NCI-H1436 treated with DMSO at 0.1 percent for 48 hours (cell line): ENCODE measurements at places on chromosomes 16 and 17.

DNA sequence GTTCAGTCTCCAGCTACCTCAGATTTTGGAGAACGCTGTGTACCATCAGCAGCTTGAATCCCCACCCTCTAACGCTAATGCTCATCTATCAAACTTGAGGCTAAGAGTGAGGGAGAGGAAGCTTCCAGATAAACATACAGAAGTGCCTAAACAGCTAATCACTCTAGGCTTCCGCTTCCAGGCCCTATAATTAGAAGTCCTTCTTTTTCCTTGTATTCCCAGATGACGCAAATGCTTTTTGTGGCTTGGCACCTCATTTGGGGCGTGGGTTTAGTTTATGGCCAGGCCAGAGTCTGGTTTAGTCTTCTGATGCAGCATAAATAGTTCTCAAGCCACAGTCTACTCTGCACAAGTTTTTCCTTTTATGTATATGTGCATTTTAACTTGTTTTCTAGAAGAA, 263.4 kb downstream of the BCAS3 start:
- DNase-seq = no peak

DNA sequence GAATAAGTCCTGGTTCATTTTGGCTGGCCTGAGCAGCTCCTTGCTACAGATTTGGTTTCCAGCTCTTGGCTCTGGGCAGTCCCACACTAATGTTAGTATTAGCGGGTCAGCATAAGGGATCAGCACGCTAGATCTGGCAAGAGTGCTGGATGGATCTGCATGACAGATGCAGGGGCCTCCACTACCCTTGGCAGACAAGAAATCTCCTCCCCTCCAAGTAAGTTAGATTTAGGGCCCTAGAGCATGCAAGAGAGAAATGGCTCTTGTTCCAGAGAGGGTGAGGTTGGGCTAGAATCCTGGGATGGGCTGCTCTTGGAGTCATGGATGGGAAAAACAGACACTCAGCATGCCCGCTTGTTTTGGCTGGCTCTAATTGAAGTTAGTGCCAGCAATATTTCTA, 414.3 kb downstream of the RBFOX1 start:
- DNase-seq = no peak

GRCh38 chr16:2199095-2199494, 2.7 kb upstream of the CASKIN1 start:
- DNase-seq = no peak

- DNase-seq = no peak
These were observed 332.1 kb downstream of the C16orf95 start for GRCh38 chr16:86984991-86985647.

GRCh38 chr17:21283482-21284318, 811 bp upstream of the MAP2K3 start:
- no peak for DNase-seq

- no peak for DNase-seq
These were observed 155.7 kb downstream of the CMIP start for GRCh38 chr16:81600275-81600674.

- no peak for DNase-seq
These were observed 42.2 kb downstream of the PAFAH1B1 start for GRCh38 chr17:2635675-2636074.

DNA sequence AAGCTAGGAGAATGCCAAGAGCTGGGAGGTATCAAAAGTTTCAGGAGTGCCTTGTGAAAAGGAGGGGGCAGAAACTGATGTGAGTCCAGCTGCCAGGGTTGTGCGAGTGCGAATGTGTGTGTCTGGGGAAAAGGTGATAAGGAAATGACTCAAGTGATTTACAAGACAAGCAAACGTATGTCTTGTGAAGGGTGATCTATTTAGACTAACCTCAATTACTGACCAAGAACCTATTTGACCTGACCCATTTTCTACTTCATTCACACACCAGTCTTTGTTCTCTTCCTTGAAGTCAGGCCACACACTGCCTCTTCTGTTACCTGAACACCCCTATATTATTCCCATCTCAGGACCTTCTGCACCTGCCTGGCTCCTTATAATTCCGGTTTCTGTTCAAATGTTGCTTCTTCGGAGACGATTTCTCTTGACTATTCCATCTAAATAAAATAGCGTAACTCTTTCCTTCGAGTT, 1.0 kb downstream of the GDE1 start:
- DNase-seq = no peak

- no peak for DNase-seq
These were observed 164.1 kb downstream of the CDH8 start for GRCh38 chr16:61871837-61872777.

GRCh38 chr16:66620429-66620795, 15.9 kb downstream of the CMTM3 start:
- no peak for DNase-seq

- DNase-seq = no peak
These were observed 2.0 kb downstream of the ADAT1 start for GRCh38 chr16:75621170-75621477.

GRCh38 chr17:8409966-8410882, 12.6 kb upstream of the RNF222 start:
- DNase-seq = peak; percentile 13

- DNase-seq = no peak
These were observed 6.6 kb downstream of the CDC42EP4 start for GRCh38 chr17:73304971-73305812.

- DNase-seq = no peak
These were observed 244.7 kb upstream of the WSB1 start for GRCh38 chr17:27049104-27049784.

DNA sequence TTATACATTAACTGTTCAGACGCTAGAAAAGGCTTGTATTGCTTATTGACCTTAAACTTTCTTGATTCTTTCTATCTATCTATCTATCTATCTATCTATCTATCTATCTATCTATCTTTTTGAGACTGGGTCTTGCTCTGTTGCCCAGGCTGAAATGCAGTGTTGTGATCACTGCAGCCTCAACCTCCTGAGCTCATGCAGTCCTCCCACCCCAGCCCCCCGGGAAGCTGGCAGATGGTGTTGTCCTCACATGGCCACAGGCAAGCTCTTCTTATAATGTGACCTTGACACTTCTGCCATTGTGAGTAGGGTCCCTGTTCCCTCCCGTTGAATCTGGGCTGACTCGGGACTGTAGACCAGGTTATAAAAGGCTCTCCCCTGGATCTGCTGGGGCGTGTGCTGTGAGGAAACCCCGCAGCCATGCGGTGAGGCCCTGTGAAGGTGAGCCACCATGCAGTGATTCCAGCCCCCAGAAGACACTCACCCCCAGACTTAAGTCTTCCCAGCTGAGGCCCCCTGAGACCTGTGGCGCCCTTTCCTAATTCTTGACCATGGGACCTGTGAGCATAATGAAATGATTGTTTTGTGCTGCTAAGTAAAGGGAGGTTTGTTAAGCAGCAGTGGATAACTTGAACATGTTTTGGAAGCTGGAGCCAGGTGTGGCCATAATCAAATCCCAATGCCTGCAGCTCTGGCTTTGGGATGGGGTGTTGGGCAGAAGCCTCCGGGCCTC, 54.3 kb downstream of the RPTOR start:
- DNase-seq = no peak

GRCh38 chr16:72202014-72202413, 30.1 kb upstream of the PMFBP1 start:
- no peak for DNase-seq

DNA sequence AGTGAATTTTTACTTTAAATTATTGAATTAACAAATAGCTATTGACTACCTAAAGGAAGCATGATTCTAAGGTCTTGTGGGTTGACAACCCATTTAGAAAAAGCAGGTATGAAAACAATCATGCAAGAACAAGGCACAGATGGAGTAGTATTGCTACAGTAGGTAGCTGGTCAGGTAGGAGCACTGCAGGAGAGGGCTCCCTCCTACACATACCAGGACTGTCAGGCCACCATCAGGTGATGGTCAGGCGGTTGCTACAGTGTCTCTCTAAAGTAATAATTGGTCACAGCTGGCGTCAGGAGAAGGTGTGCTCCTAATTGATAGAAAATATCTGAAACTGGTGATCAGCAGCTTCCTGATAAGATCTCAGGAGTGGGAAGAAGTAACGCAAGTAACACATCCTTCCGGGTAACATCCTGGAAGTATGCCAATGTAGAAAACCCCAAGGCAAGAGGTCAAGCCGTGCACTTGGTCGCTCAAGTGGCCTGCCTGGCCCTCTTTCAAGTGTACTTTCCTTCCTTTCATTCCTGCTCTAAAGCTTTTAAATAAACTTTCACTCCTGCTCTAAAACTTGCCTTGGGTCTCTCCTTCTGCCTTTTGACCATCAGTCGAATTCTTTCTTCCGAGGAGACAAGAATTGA, 486.5 kb downstream of the TMEM114 start:
- no peak for DNase-seq

GRCh38 chr17:79541056-79541850, 69.6 kb downstream of the RBFOX3 start:
- DNase-seq = no peak

DNA sequence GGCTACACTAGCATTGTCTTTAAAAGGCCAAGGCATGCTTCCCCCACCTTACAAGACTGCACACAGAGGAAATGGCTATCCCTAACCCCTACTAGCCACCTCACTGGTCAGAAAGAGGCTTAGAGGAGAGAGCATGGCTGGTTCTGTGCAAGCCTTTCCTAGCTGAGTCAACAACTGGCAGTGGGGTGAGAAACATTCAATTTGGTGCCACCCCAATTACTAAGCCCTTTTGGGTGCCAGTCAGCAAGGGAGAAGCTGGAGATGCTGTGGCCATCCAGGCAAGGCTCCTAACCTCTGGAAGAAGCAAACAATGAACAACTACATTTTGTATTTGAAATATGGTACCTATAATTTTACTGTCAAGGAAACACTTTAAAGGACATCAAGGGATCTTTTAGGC, 4.7 kb upstream of the KAT7 start:
- DNase-seq = no peak

DNA sequence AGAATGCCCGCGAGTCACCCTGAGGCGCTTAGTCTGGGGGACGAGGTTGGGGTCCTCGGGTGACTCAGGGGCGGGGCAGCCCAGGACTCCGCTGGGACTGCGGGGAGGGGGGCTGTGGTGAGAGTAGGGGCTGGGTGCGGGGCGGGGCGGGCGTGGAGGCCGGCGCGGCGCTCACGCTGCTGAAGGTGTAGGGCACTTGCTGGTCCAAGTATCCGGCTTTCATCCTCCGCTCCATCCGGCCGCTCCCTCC, 832 bp downstream of the ETV4 start:
- no peak for DNase-seq

DNA sequence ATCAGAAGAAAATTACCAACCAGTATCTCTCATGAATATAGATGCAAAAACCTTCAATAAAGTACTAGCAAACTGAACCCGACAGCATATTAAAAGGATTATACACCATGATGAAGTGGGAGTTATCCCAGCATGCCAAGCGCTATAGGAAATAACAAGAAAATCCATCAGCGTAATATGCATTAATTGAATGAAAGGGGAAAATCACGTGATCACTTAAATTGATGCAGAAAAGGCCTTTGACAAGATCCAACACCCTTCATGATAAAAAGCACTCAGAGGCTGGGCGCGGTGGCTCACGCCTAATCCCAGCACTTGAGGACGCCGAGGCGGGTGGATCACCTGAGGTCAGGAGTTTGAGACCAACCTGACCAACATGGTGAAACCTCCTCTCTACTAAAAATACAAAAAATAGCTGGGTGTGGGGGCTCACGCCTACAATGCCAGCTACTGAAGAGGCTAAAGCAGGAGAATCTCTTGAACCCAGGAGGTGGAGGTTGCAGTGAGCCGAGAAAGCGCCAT, 4.8 kb downstream of the CTRB2 start:
- DNase-seq = no peak

GRCh38 chr16:88924834-88925539, 52.0 kb downstream of the CBFA2T3 start:
- DNase-seq = peak; percentile 55

GRCh38 chr17:80649672-80650330, 105.2 kb downstream of the RPTOR start:
- no peak for DNase-seq

DNA sequence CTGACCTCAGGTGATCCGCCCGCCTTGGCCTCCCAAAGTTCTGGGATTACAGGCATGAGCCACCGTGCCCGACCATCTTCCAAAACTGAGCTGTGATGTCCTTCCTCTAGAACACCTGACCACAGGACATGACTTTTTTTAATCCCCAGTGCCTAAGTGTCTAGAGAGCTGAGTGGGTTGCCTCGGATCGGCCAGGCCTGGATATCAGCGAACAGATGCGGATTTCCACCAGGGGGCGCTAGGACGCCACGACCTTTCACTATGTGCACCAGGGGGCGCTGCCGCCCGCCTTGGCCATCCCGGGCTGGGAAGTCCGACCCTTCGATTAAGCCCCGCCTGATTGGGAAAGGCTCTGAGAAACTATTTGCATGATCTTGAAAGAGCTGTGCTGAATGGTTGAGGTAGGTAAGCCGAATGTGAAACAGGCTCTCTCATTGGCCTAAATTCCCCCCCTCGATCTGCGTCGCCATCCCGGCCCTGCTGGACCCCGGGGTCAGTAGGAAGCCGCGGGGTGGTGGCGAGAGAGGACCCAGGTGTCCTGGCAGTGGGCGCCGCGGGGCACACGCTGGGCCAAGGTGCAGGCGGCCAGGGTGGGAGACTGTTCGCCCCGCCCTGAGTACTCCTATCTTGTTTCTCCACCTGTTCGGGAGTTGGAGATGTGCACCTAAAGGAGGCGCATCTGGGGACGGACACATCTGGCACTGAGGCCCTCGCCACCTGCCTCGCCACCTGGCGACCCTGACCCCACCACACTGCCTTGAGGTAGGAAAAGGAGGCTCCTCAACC, at the start of gene ACBD4:
ACBD4 (plus strand) TSS at position 496 of the 786 bp plus-strand sequence. CDS start 458 bp downstream, outside the sequence.
- peak; percentile 97 for DNase-seq

DNA sequence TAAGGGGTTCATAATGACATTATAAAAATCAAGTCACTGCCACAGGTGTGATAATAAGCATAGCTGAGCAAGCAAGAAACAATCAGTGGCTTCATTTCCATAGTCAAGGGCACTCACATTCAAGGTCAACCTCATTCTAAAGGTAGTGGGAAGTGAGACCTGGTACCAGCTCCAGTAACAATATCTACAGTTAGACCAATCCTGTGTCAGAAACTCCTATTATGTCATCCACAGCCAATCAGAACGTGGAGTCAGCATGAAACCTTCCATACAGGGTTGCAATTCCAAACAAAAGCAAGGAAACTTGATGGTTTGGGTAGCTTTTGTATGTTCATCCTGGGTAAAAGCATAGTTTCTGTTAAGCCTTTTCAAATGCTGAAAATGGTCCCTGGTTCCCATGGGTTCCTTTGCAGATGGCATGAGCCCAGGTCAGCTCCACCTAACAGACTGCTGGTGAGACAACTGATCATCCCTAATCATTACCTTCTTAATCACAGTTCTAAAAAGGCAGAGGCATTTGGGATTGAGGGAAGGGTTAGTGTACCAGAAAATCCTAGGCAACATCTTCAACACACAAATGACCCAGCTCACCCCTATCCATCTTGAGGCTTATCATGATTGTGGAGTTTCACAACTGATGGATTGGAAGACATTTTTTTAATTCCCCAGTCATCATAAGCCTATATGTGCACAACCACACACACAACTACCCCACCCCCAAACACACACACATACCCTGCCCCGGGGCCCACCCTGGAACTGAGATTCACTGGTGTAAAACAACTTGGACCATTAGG, 30.4 kb downstream of the TEX2 start:
- no peak for DNase-seq
